ENCODE measurements at places on chromosomes 2 and 18. TPM values are rescaled to one million over a fixed set of nuclear protein-coding genes. Genes with fewer than 3 reads are reported as not detected.

FOXI3 gene
- total RNA-seq: not detected

- no peaks in the 10 kb centered on the region for H3K36me3 ChIP-seq
- no peak overlapping the region for H3K4me3 ChIP-seq
- H3K27me3 ChIP-seq: no peaks in the 10 kb centered on the region
- no peak overlapping the region for H3K27ac ChIP-seq
- H3K4me1 ChIP-seq: no peaks in the 10 kb centered on the region
Measured at GRCh38 chr2:241813644-241814392, 4.8 kb downstream of the NEU4 start.

- DNase-seq: no peak
- H3K36me3 ChIP-seq: no peaks in the 10 kb centered on the region
- H3K4me3 ChIP-seq: no peak overlapping the region
- H3K4me1 ChIP-seq: no peaks in the 10 kb centered on the region
Measured at GRCh38 chr2:189287982-189288521, 108.5 kb upstream of the COL5A2 start.

DNA sequence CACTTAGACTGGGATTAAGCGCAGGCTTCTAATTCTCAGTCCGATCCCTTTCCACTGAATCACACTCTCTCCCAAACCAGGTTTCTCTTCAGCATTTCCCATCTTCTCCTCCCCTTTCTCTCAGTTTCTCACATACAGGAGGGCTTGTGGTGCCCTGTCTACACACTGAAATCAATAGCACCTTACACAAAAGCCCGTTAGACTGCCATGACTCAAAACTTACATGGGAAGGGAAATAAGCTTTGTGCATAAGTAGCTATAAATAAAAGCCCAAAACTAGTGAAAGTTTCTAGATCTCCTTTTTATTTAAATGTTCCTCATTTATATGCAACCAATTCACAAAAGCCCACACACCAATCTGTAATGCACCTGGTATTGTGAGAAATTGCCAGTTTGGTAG lies 318.4 kb downstream of the TXNL1 start:
- no peaks in the 10 kb centered on the region for H3K27me3 ChIP-seq
- no peak overlapping the region for H3K27ac ChIP-seq
- no peak overlapping the region for H3K4me3 ChIP-seq
- DNase-seq: no peak

GRCh38 chr2:61620244-61621159 lies 82.3 kb upstream of the XPO1 start:
- H3K4me3 ChIP-seq: no peak overlapping the region
- H3K4me1 ChIP-seq: no peaks in the 10 kb centered on the region
- no peaks in the 10 kb centered on the region for H3K27me3 ChIP-seq
- no peaks in the 10 kb centered on the region for H3K36me3 ChIP-seq

DNA sequence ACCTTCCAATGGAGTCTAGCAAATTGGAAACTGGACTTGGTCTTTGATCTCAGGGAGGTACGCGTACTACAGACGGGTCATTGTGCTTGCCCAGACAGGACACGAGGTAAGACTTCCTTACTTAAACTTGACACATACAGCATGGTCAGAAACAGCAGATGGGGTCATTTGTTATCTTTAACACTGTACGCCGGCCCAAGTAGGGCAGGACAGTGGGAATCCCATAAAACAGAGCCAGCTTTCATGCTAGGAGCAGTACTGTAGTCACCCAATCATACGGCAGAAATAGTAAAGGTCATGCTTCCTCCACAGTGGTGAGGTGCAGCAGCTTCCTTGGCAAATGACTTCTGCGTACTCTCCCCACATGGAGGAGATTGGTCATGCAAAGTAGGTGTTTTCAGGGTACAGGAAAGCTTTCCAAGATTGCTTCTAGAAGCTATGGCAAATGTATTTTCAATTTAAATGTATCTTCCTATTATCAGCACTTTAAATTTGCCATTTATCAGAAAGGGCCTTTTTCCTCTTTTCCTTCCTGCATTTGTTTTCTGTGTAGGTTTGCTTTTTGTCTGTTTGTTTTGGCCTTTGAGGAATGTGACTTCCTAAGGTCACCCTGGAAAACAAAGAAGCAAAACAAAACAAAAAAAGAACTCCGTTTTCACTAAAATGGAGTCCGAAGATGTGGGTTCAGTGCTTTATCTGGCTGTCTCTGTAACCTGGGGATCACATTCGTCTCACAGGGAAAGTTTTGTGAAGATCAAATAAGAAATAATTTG lies 74.0 kb upstream of the DSG1 start:
- no peaks in the 10 kb centered on the region for H3K4me1 ChIP-seq
- H3K27ac ChIP-seq: no peak overlapping the region
- DNase-seq: no peak

GRCh38 chr2:191031256-191031655 lies 17.3 kb upstream of the STAT1 start:
- H3K36me3 ChIP-seq: no peaks in the 10 kb centered on the region
- no peak overlapping the region for H3K4me3 ChIP-seq
- H3K4me1 ChIP-seq: no peaks in the 10 kb centered on the region
- no peaks in the 10 kb centered on the region for H3K27me3 ChIP-seq

SULT1C4 gene
- 5.8 TPM for total RNA-seq

All from Peyer's patch (tissue), 4 donors.